ENCODE measurements at places on chromosomes 16 and 17. TPM values are rescaled to one million over a fixed set of nuclear protein-coding genes. Genes with fewer than 3 reads are reported as not detected.

GRCh38 chr17:77208217-77208808 lies 67.5 kb downstream of the SEC14L1 start:
- no peak for DNase-seq

- DNase-seq = no peak
These were observed 3.8 kb downstream of the SETD1A start for GRCh38 chr16:30961384-30961783.

DNA sequence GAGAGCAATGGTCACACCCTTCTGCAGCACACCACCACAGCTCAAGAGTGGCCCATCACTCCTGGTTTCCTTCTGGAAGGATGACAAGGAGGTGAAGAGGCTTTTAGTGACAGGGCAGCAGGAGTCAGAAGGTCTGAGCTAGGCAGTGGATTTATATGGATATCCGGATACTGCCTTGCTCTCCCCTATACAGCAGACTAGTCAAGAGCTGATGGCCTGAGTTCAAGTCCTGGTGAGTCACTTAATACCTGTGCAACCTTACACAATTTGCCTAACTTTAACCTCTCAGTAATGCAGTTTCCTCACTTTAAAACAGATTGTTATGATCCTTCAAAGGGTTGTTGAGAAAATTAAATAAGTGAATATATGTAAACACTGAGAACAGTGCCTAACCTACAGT lies 22.9 kb downstream of the MYO18A start:
- DNase-seq = no peak

GRCh38 chr17:29867643-29868181 lies 62.3 kb downstream of the SSH2 start:
- DNase-seq = no peak

- no peak for DNase-seq
These were observed 29.6 kb downstream of the RGS9 start for GRCh38 chr17:65166787-65167186.

DLX3 gene
- polyA plus RNA-seq = 1.2 TPM

KCNH4 gene
- not detected for polyA plus RNA-seq

TEX14 gene
- polyA plus RNA-seq = 1.6 TPM

All from left kidney (tissue), 8 donors.